ENCODE measurements at places on chromosomes 5 and 9. TPM values are rescaled to one million over a fixed set of nuclear protein-coding genes. Genes with fewer than 3 reads are reported as not detected.
A peak's percentile ranks its signal among the peaks of the same experiment; 100 is the strongest.

GRCh38 chr5:116778651-116779280, 204.1 kb upstream of the SEMA6A start:
- DNase-seq: peak; percentile 91

Gene TGFBI
- 96.4 TPM for total RNA-seq

Gene CTXN3
- total RNA-seq: not detected

DNA sequence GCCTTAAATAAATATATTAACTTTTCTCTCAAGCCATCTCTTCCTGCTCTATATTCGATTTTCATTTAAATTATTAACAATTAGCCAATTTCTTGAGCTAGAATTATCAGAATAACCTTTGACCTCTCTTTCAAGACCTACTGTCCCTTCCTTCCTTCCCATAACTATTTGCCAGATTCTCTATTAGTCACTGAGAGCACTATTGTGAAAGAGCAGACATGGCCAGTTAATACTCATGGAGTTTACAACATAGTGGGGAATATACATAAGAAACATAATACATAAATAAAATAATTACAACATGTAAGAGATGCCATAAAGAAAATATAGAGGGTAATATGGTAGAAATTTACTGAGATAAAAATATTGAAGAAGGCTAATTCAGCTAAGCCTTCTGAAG, 72.1 kb upstream of the CHD1 start:
- no peak for DNase-seq

DNA sequence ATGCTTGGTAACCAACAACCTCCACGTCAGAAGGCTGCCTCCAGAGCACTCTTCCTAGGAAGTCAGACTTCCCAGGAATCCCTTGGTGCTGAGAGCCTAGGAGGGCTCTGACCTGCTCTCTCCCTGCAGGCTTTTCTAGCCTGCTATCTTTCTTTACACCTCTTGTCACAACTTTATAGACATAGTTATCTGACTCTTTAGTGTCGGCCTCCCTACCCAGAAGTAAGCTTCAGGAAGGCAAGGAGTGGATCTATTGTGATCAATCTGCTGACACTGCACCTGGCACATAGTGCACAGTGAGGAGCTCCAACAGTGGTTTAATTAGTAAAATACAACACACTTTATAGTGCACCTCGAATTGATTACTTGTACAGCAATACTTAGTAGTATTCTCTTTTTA, 2.3 kb downstream of the AFAP1L1 start:
- DNase-seq: no peak

- DNase-seq: no peak
Measured at GRCh38 chr5:170049713-170050112, 56.0 kb upstream of the FOXI1 start.

Gene IRX2
- 60.8 TPM for total RNA-seq

GRCh38 chr9:122944960-122945888, 4.4 kb downstream of the RABGAP1 start:
- DNase-seq: no peak

DNA sequence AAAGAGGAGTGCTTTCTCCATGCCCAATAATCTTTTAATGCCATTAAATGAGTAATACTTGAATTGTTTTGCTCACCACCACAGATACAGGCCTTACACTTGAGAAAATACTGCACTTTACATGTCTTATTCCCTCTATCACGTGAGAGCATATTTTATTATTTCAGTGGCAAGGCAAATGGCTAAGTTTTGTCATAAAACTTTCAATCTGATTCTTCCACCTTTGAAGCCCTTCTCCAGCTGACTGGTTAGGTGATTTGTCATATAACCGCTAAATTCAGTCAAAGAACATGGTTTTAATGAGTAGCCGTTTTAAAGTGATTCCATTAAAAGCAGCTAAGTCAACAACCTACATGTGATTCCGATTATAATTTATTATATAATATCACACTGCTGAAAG, 43.8 kb downstream of the FAT2 start:
- DNase-seq: no peak

GRCh38 chr9:132800038-132800648, 77.9 kb downstream of the AK8 start:
- peak; percentile 80 for DNase-seq

Gene FAM221B
- total RNA-seq: 0.14 TPM

GRCh38 chr9:133492061-133493021, 13.4 kb upstream of the SLC2A6 start:
- DNase-seq: peak; percentile 79

Gene IFNA21
- not detected for total RNA-seq

Gene LRRC19
- total RNA-seq: not detected

DNA sequence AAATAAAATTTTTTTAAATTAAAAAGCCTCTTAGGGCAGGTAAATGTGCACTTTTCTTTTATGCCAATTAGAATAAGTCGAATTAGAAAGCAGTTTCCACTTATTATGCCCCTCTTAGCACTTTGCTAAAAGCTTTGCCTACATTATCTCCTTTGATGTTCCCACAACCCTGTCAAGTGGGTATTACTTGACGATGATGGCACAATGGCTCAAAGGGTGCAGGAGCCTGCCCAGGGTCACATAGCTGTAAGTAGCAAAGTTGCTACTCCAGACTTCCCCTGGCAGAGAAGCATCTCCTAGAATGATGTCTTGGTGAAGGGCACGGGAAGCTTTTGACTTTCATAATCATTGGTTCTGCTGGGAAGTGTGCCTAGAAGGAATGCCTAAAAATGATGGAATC, 18.4 kb upstream of the IQGAP2 start:
- DNase-seq: no peak

DNA sequence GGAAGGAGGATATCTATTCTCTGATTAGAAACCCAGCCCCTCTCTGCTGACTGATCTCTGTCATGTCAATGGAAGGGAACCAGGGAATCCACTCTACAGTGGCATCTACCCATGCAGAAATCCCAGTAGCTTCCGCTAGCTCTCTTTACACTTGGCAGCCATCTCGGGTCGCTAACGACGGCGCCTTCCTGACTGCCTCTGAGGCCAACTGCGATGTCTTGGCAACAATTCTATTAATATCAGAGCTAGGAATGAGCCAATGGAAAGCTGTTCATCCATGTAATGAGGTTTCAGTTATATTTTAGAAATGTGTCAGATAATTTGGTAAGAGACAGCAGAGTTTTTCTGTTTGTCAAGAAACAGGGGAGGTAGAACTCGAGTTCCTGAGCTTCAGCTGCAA, 67.6 kb upstream of the ATP10B start:
- peak; percentile 92 for DNase-seq

- no peak for DNase-seq
Measured at GRCh38 chr5:35442885-35443639, 174.6 kb upstream of the SPEF2 start.

Gene PCDHB15
- total RNA-seq: 3.2 TPM

DNA sequence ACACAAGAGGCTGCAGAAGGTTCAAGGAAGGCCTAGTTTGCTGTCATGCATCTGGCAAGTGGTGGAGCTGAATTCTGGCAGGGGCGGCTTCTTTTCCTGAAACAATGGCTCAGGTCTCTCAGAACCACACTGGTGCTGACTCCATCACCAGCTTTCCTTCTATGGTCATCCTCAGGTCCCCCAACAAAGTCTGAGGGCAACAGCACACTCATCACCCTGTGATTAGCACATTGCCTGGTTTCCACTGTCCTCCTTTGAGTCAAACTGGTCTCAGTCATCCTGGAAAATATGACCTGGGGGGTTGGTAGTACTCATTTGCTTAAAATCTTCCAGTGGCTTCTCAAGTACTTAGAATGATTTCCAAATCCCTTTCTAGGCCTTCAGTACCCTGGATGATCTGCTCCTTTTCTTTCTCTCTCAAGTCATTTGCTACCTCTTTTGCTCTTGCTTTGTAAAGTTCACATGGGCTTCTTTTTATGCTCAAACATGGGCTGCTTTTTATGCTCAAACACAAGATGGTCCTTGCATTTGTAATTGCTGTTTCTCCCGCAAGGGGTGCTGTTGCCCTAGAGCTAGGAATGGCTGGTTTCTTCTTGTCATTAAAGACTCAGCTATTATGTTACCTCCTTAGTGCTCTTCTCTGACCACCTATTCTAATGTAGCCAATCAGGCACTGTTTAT, 144.9 kb downstream of the ALDH1A1 start:
- no peak for DNase-seq

- no peak for DNase-seq
Measured at GRCh38 chr9:135490166-135490870, 10.2 kb upstream of the MRPS2 start.

Gene ECSCR
- total RNA-seq: 46.2 TPM

Gene EIF4E1B
- not detected for total RNA-seq

GRCh38 chr9:73613092-73613701, 461.5 kb downstream of the ANXA1 start:
- DNase-seq: no peak

DNA sequence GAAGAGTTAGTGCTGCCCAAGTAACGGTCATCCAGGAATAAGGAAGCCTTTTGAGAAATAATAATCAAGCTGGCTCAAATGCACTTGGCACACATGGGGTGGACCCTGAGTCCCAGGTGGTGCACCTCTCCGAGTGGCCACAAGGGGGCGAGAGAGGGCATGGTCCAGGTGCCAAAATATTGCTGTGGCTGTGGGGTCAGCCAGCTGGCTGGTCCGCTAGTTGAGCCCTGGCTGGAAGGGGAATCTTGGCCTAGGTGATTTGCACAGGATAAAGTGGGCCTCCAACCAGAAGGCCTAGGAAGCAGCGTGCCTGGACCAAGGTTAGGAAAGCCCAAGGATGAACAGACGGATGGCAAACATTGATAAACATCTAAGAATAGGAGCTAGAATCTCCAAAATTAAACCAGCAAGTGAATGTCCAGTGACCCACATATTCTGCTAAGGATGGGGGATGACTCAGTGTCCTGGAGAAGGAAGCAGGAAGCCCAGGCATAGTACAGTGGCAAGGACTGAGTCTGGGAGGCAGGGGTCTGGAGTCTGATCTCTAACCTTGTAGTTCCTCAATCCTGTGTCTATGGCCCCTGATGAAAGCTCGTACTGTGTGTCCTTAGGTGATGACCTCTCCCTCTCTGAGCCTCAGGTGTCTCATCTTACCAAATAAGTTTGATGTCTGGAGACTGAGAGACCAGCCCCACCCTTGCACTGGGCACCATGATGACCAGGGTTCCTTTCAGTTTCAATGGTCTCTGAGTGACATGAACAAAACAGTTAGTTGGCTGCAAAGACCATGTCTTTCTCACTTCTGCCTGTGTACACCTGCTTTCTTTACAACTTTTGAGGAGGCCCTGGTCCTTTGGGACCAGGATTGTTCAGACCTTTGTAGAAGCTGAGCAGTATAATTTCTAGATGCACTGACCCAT, 19.2 kb upstream of the SHB start:
- peak; percentile 65 for DNase-seq

GRCh38 chr5:37567566-37567965, 188.4 kb downstream of the WDR70 start:
- no peak for DNase-seq

GRCh38 chr9:16992138-16992537, 121.7 kb upstream of the BNC2 start:
- no peak for DNase-seq

DNA sequence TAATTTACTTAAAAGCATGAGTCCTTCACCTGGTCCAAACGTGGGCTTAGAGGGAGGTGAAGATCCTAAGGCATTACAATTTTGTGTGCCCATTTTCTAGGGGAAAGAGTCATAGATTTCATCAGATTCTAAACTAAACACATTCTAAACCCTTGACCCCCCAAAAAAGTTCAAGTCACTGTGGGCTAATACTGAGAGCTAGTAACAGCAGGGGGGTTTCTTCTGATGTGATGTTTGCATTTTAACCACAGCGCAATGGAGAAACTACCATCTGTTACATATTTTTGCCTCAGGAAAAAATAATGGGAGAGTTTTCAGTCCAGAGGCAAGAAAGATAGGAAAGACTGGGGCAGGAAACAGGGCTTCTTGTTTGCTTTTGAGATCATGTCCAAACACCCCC, 110.8 kb upstream of the SLC1A3 start:
- no peak for DNase-seq

DNA sequence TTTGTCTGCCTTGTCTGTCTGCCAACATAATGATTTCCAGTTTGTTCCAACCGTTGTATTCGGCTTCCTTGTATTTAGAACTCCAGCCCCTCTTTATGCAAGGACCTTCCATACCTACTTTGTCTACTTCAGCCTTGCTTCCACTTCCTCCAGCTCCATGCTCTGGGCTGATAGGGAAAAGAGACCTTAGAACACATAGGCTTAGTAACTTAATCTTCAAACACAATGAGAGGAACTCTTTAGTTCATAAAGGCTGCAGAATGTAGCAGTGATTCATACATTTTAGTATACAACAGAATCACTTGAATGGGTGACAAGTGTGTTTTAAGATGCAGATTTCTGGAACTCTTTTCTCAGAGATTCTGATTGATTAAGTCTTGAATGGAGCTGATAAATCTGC, 102.8 kb upstream of the IFNE start:
- DNase-seq: no peak

Gene MLLT3
- 43.1 TPM for total RNA-seq

DNA sequence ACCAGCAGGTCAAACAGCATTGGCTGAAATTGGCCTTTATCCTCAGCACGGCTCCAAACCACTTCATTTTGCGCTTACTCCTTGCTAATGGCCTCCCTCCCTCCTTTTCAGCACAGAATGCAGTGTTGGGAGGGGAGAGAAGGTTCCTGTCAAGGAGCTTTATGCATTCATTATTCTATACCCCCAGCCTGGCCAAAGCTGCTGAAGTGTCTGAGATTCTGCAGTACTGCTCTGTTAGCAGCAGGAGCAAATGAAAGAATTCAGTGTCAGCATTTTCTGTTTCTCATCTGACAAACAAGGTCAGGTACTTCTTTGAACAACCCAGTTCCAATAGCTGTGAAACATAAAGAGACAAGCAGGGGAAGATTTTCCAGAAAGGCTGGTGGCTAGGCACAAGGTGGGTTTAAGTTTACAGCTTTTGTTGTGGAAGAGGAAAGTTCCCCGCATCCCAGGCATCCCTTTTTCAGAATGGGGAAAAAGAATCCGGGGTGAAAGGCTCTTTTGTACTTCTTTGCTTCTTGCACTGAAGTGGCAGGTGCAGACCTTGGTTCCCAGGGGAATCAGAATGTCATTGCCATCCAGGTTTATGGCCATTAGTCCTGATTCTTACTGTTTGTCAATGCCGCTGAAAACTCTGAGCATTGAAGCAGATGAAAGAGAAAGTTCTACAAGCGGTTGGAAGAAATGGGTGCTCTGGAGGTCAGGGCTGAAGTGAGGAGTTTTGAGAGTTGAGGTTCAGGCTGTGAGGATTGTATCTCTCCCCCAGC, 109.3 kb upstream of the APC start:
- DNase-seq: no peak

DNA sequence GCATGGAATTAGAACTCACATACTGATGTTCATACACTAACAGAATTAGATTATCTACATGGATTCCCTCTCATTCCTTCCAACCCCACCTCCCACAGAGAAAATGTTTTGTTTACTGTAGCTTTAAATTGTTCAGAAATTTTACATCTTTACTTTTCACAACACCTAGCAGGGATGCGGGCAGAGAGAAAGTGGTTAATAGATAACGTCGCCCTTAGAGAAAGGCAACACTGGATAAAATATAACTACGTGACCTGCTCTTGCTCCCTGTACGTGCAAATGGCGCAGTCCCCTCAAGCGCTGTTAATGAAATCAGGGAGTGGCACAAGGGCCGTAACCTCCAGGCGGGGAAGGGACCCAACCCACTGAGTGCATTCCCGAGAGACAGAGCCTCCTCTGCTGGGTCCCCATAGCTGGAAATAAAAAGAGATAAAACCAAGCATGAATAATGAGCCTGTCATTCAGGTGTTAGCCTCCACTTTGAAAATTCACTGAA, 125.3 kb upstream of the DAPK1 start:
- DNase-seq: peak; percentile 54

Gene NTNG2
- total RNA-seq: 2.2 TPM
